GM23338 (cell line): ENCODE measurements at places on chromosomes 3 and 15.

DNA sequence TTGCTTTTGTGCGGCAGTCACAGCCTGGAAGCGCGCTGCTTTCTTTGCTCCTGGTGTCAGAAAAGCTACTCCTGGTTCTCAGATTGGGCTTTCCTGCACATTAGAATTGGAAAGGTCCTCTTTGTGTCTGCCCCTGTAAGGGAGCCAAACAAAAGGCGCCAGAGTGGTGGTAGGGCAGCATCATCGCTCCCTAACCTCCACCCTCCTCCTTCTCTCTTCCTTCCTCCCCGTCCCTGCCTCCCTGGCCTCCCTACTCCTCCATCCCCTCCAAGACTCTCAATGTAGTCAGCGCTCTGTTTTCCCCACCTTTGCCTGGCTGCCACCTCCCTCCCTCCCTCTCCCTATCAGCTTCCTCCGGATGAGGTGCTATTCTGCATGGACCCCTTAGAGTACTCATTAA is 65.3 kb downstream of the SH3GL3 start:
- DNase-seq, result peak; percentile 27

DNA sequence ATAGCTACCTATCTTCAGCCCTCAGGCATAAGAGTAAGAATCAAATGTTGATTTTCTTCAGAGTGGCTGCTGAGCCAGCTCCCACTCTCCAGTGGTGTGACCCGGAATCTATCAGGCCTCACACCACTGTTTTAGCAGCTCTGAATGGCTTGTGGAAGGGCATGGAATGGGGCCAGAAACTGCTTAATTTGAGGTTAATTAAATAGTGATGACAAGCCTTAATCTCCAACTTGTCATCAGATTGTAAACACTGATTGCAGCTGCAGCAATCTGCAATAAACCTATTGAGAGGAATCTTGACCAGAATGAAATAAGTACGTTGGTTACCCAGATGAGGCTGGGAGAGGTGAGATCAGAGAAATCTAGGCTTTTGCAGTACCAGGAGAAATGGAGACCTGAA is 317.4 kb downstream of the FHIT start:
- DNase-seq, result no peak

DNA sequence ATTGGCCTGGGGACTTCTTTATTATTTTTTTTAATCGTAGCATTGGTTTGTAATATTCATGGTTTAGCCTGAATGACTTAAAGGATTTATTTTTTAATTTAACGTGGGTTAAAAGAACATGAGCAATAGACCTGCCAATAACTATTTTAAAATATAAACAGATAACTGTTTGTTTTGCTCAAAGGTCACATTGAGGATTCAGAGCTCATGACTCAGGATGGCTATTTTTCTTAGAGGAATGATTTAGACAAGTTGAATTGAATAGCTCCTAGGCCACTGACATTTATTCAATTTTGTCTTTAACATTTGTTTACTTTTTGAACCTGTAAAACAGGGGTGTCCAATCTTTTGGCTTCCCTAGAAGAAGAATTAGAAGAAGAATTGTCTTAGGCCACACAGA is 68.5 kb downstream of the ITPR1 start:
- no peak for DNase-seq

DNA sequence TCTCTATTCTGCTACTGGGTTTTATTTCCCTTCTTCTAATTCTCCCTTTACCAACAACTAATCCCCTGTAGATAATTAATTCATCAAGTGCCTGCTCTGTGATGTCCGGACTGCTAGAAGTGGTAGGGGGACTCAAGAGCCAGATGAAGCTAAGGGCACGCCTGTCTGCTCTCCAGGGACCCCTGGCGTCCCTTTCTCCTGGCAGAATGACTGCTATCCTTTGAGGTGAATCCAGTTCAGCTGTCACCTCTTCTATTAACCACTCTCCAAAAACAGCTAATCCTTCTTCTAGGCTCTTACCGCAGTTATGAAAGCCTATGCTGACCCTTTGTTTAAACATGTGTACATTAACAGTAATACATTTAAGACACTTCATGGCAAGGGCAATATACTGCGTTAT is 1.4 kb upstream of the CHRNA7 start:
- peak; percentile 80 for DNase-seq

GRCh38 chr15:76964157-76964556 is 30.8 kb upstream of the PSTPIP1 start:
- no peak for DNase-seq

- peak; percentile 82 for DNase-seq
Observed at GRCh38 chr3:42749753-42750231, 23.3 kb downstream of the CCDC13 start.

DNA sequence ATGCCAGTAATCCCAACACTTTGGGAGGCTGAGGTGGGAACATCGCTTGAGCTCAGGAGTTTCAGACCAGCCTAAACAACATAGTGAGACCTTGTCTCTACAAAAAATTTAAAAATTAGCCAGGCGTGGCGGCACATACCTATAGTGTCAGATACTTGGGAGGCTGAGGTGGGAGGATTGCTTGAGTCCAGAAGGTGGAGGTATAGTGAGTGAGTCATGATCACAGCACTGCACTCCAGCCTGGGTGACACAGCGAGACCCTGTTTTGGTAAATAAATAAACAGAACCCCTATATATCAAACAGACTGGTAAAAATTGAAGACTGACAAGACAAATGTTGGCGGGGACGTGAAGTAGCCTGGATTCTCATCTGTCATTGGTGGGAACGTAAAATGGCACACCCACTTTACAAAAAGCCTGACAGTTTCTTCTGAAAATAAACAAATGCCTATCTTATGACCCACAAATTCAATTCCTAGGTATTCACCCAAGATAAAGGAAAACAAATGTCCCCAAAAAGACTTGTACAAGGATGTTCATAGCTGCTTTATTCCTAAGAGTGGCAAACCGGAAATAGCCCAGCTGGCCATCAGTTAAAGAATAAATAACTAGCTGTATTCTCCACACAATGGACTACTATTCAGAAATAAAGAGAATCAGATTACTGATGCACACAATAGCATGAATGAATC is 47.0 kb upstream of the GK5 start:
- DNase-seq, result no peak

DNA sequence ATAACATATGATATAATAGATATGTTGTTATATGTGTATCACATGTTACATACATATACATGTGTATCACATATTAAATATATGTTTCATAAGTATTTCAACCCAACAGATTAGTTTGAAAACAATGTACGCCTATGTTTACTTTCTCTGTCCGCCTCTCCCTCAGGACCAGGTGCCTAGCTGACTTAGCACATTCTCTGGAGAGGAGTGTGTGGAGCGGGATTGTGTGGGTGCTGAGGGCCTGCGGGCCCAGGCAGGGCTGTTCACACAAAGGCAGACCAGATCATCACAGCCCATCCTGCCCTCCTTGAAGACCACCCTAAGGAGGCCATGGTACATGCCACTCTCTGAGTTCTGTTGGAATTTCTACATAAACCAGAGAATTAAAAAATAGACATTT is 81.0 kb downstream of the PLXNA1 start:
- no peak for DNase-seq

DNA sequence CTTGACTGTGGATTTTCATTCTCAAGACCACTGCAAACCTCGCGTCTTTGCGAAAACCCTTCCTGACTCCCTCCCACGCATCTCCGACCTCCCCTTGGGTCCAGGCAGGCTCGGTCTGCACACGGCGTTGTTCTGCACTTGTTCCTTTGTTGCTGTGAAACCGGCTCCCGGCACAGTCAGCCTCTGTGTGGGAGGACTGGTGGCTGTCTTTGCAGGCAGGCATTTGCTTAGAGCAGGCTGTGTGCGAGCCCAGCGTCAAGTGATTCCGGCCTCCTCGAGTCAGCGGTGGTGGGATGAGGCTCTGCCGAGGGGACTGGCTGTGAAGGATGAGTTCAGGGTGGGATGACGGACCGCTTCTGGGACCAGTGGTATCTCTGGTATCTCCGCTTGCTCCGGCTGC is 102.6 kb upstream of the ROPN1 start:
- no peak for DNase-seq

DNA sequence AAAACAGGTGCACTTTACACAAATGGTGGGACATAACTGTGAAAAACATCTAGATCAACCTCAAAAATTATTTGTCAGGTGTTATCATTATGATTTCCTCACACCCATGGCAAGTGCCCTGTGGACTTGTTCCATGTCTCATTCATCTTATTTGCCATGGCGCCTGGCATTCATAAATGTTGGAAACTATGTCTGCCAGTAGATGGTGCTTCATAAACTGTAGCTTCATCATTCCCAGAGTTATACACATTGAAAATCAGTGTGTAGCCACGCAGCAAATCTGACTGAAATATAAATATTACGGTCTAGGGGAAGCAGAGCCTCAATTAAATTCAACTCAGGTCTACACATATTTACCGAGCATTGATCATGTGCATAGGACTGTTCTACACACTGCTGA is 90.7 kb downstream of the IMPG2 start:
- no peak for DNase-seq

DNA sequence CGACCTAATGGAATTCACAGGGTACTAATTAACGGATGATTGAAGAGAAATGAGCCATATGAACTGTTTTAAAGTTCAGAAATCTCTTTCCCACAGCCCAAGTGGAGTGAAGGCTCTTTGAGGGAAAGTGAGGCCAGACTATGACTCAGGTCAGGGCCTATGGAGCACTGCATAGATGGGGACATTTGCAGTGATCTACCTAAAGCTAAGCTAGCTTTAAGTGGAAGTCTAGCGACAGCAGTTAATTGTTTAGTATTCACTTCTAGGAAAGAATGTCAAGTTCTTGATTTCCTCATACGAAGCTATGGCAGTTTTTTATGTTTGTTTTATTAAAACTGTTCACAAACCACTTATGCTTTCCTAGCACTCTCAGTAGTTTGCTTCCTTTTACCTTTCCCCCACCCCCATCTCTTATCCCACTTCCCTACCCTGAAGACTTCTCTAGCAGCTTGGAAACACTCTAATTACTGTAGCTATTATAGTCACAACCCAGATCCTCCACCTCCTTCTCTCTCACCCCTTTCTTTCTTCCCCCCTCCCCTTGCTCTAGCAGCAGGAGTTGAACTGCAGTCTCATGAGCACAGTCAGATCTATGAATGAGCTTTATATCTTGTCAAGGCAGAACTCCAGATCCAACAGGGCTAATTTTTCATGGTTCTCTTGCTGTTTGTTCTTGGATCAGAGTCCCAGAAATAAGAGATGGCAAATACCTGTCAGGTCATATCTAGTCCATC is 6.2 kb downstream of the ZNF609 start:
- DNase-seq, result peak; percentile 34

DNA sequence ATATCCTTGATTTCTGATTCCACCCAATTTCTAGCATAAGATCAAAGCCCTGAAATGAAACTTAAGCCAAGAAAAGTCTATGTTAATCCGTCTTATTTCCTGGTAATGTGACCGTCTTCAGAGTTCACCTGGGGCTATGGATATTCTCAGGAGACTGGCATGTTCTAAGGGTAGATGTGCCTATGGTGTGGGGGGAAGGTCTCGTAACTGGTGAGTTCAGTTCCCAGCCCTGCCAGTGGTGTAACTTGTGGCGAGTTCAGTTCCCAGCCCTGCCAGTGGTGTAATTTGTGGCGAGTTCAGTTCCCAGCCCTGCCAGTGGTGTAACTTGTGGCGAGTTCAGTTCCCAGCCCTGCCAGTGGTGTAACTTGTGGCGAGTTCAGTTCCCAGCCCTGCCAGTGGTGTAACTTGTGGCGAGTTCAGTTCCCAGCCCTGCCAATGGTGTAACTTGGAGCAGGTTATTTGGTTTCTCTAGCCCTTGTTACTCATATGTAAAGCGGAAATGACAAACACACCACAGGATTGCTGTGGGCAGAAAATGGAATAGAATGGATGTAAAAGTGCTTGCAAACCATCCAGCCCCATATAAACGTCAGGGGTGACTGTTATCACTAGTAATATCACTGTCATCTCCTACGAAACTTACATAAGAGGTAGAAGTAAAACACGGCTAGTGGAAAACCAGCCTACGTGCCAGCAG is 30.4 kb downstream of the SLC51A start:
- no peak for DNase-seq

GRCh38 chr15:70826634-70827033 is 27.3 kb downstream of the LARP6 start:
- DNase-seq, result no peak

DNA sequence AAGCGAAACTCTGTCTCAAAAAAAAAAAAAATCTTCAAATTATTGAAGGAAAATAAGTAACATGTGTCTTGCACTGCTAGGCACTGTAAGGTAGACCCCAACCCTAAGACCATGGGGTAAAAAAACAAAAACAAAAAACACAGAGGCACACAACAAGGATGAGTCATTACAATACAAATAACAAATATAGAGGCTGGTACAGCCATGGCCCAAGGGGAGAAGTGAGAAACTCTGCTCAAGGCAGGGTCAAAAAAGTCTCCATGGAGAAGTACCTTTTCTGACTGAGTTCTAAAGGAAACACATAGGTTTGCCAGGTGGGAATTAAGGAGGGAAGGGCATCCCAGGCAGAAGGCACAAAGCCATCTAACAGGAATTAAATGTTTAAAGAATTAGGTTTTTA is 54.5 kb downstream of the TOP2B start:
- no peak for DNase-seq

GRCh38 chr3:140570602-140571001 is 107.3 kb upstream of the TRIM42 start:
- DNase-seq, result no peak

DNA sequence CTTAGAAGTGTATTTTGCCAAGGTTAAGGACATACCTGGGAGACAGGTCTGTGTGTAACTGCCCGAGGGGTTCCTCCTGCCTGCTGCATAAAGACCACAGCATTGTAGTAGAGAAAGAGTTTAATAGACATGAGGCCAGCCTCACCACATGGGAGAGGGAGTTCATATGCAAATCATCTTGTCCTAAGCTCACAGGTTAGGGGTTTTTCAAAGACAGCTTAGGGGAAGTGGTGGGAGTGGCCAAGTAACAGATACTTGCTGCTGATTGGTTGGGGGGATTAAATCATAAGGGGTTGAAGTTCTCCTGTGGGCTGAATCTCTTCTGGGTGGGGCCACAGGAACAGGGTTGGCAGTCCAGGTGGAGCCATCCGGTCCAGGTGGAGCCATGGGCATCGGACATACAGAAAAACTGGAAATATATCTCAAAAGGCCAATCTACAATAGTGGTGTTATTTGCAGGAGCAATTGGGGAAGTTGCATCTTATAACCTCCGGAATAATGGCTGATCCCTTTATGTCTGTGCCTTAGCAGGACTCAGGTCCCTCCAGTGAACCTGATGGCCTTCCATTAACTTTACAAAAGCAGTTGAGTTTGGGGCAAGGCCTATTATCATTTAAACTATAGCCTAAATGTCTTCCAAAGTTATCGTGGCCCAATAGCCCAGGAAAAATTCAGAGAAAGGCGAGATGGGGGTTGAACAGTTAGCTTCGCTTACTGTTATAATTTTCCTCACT is 86.0 kb upstream of the MFGE8 start:
- DNase-seq, result peak; percentile 98

- DNase-seq, result no peak
Observed at GRCh38 chr3:139130390-139131140, 85.9 kb upstream of the PRR23C start.
